ENCODE measurements at places on chromosomes 12 and 14. TPM values are rescaled to one million over a fixed set of nuclear protein-coding genes. Genes with fewer than 3 reads are reported as not detected.

DNA sequence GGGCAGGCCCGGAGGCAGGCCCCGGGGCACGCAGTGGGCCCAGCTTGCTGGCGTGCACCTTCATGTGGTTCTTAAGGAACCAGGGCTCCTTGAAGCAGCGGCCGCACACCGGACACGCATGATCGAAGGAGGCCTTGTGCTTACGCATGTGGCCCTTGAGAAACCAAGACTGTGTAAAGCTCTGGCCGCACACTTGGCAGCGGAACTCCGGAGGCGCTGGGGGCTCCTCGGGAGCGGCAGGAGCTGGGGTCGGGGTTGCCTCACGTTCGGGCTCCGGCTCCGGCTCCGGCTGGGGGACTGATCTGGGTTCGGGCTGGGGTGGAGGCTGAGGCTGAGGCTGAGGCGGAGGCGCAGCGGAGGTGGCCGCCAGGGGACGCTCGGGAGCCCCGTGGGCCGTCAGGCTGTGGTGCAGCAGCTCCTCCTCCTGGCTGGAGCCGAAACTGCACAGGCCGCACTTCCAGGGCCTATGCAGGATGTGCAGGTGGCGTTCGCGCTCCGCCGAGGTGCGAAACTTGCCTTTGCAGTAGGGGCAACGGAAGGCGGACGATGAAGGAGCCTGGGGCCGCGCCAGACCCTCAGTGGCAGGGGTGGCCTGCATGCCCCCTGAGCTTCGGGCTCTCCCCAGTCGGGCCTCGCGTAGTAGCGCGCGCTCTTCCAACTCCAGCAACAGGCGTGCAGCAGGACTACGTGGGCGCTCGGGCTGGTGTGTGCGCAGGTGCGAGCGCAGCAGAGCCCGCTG, 6.0 kb downstream of the ZNF219 start:
- DNase-seq, result peak; percentile 48

GRCh38 chr14:54572316-54572715, 5.4 kb downstream of the SAMD4A start:
- no peak for DNase-seq

Gene OTX2
- not detected for polyA plus RNA-seq

DNA sequence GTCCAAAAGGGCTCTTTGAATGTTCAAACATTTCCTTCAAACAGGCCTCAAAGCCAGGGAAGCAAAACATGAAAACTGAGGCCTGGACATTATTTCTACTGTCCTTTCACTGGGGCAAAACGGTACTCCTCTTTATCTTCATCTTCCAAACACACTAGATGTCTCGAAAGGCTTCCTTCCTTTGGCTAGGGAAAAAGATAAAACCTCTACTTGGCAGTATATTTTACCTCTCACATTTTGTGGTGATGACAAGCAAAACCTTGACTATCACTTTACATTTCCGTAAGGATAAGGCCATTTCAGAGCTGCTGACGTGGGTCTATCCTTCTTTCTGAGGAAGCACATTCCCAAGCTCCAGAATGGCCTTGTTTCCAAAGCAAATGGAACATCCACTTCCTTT, 9.9 kb downstream of the STAB2 start:
- DNase-seq, result no peak

- no peak for DNase-seq
Observed at GRCh38 chr14:105411017-105411941, 8.3 kb upstream of the MTA1 start.

GRCh38 chr12:28184375-28184774, 5.9 kb upstream of the CCDC91 start:
- DNase-seq, result no peak

Gene SERPINA4
- polyA plus RNA-seq, result 1.7 TPM

Gene PTPRR
- polyA plus RNA-seq, result 0.59 TPM

- no peak for DNase-seq
Observed at GRCh38 chr12:9090220-9090619, 25.5 kb downstream of the A2M start.

DNA sequence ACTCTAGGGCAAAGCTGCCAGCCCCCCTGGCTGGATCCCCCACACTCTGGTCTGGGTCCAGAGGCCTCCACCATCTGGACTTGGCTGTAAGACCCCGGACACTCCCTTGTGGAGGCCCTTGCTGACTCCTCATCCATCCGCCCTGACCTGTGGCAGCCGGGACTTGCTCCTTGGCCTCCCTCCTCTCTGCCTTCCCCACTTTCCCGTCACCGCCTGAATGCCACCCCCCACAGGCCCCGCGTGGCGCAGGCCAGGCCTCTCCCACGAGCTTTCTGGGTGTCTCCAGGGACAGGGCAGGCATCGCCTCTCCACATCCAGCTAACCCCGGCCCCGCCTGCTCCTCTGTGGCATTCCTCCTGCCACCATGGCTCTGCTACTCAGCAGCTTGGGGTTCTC, 14.1 kb downstream of the JAG2 start:
- DNase-seq, result no peak

DNA sequence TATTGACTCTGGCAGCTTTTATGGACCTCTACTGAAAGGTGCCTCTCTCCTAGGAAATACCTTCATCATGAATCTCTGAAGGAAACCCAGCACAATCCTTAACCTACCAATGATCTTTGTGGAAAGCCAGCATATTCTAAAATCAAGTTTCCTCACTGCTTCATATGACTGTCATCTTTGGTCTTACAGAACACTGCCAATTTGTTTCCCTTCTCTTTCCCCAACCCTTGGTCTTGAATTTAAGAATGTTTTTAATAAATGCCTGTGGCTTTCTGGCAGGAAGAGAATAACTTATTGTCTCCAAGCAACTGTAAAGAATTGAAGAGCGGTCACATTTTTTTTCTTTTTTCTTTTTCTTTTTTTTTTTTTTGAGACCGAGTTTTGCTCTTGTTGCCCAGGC, 427.6 kb downstream of the IPO8 start:
- no peak for DNase-seq

DNA sequence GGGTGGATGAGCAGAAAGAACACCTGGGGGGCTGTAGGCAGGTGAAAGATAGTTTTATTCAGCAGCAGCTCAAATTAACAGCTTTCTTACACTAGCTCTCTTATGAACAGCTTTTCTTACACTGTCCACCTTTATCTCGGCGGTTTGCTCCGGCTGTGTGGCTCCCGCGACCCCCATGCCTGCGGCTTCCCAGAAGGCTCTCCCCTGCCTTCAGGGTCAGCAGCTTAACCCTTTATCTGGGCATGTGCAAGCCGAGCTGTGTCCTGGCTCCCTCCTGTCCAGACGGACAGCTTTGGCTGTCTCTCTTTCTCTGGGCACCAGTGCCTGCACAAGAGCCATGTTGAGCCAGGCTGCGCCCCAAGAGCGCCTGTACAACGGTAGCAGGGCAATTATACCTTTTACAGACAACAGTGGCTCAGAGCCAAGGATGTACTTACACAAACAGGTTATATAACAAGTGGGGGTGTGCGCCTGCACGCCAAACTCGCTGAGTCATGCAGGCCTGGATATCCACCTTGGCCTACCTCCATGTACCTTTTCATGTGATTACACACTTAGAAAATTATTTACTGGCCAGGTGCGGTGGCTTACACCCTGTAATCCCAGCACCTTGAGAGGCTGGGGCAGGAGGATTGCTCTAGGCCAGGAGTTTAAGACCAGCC, 28.5 kb upstream of the KLHL42 start:
- DNase-seq, result no peak

DNA sequence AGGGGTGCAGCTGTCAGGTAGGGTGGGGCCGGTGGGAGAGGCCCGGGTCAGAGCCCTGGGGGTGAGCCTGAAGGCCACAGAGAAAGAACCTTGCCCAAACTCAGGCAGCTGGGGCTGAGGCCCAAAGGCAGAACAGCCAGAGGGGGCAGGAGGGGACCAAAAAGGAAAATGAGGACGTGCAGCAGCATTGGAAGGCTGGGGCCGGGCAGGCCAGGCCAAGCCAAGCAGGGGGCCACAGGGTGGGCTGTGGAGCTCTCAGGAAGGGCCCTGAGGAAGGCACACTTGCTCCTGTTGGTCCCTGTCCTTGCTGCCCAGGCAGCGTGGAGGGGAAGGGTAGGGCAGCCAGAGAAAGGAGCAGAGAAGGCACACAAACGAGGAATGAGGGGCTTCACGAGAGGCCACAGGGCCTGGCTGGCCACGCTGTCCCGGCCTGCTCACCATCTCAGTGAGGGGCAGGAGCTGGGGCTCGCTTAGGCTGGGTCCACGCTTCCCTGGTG, 10.5 kb downstream of the MMP14 start:
- no peak for DNase-seq

All from renal pelvis (tissue), 12 donors.